ENCODE measurements at places on chromosomes 13 and 19. TPM values are rescaled to one million over a fixed set of nuclear protein-coding genes. Genes with fewer than 3 reads are reported as not detected.

Gene OR10H1
- total RNA-seq = not detected

Gene ZNF442
- total RNA-seq = not detected

Gene TMEM86B
- 5.5 TPM for total RNA-seq

Gene ZNF837
- total RNA-seq = 1.7 TPM

Gene LILRA6
- not detected for total RNA-seq

Gene LRG1
- total RNA-seq = 0.10 TPM

Gene DIRAS1
- 4.3 TPM for total RNA-seq
